ENCODE measurements at places on chromosomes 5 and 9. TPM values are rescaled to one million over a fixed set of nuclear protein-coding genes. Genes with fewer than 3 reads are reported as not detected.

Gene CCDC152
- 2.4 TPM for total RNA-seq

DNA sequence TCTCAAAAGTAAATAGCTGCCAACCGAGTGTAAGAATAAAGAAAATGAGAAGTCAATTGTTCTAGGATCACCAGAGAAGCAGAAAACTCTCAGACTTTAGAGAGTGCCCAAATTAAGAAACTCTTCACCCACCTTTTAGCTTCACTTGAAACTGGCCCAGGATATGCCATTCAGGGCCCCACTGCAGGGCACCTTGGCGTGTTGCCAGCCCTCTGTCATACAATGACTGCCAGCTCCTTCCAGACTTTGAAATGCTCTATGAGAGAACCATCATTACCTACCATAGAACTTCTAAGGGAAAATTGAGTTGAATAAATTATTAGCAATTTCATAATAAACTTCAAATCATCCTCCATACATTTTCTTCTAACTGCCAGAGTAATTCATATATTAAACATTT is 240.5 kb downstream of the CETN3 start:
- no peak for DNase-seq
- no peaks in the 10 kb centered on the region for H3K4me1 ChIP-seq
- no peaks in the 10 kb centered on the region for H3K36me3 ChIP-seq

DNA sequence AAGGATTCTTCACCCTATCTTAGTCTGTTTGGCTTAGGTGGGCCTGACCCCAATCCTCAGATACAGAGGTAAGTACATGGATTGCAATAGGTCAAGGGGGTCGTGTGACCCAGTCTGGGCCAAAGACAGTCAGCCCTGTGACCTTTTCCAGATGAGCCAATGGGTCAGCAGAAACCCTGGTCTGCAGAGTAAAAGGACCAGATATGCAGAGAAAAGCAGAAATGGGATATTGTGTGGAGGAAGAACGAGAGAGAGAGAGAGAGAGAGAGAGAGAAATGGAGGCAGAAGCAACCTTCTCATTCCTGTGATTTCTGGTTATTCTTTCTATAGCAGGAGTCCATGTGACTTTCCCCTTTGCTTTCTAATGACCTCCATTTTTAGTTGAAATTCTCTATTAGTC is 40.4 kb upstream of the CRB2 start:
- H3K36me3 ChIP-seq: no peaks in the 10 kb centered on the region
- no peaks in the 10 kb centered on the region for H3K27me3 ChIP-seq
- no peak overlapping the region for H3K4me3 ChIP-seq
- peaks cover 6% of the 10 kb centered on the region for H3K4me1 ChIP-seq
- no peak for DNase-seq

Gene PCDHB5
- 10.5 TPM for total RNA-seq

DNA sequence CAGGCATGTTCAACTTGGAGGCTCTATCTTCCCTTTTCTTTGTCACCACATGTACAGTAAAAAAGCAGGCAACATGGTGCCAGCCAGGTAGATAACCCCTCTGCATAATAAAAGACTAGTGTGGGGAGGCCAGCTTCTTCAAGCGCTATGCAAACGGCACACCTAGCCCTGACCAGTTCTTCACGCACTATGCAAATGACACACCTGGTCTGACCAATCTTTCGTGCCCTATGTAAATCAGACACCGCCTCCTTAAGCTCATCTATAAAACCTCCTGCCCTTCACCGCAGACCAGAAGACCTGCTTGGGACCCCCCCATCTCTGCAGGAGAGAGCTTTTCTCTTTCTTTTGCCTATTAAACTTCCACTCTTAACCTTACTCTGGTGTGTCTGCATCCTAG is 28.1 kb upstream of the UGCG start:
- no peak overlapping the region for H3K4me3 ChIP-seq
- no peaks in the 10 kb centered on the region for H3K27me3 ChIP-seq
- no peak for DNase-seq
- H3K36me3 ChIP-seq: no peaks in the 10 kb centered on the region
- no peak overlapping the region for H3K27ac ChIP-seq

DNA sequence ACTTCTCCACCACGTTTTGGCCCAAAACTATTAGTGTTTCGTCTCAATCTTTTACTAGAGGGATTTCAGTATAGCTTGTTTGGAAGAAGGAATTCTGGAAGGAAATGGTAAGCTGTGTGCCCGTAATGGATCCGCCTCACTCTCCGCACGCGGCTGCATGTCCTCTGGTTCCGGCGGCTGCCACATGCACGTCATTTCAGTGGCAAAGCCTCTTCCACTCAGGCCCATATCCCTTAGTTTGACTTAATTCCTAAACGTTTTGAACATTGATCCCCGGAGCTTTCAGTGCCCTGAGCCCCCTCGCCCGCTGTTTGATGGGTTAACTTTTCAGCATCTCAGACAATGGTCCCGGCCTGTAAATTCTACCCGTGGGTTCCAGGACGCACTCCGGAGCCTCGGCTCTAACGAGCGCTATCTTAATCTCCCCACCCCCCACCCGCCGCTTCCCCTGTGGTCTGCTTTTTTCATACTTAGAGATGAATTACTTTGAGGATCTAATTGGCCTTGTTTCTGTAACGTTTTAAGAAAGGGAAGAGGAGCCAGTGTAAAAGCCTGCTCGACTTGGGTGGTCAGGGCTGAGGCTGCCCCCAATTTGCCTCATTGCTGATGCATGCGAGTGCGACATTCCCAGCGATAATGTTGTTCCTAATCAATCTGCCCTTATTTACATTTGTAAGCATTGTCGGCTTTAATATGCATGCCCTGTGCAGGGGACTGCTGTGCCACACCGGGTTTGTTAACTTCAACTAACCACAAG is 4.6 kb downstream of the PTCH1 start:
- no peaks in the 10 kb centered on the region for H3K27me3 ChIP-seq
- no peaks in the 10 kb centered on the region for H3K36me3 ChIP-seq
- H3K27ac ChIP-seq: peak overlapping the region; percentile 95
- peaks cover 7% of the 10 kb centered on the region for H3K4me1 ChIP-seq
- H3K4me3 ChIP-seq: peak overlapping the region; percentile 87

Data from testis (tissue), 5 donors.